Cerebellar cortex (tissue), 1 donor: ENCODE measurements at places on chromosomes 16 and 17.

DNA sequence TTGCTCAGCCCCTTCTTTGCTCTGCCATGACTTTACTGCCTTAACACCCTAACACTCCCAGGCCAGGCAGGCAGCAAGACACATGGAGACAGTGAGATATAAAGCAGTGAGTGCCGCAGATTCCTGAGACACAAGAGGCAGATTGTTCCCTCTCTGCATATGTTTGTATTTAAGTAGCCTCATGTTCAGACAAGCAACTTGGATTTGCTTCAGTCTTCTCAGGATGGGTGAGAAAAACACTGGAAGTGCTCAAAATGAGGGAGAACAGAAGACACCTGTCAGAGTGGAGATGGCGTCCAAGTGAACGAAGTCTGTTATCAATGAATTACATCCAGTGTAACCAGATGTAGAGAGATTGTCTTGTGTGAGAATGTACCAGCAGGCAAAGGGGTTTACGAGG, 86.8 kb downstream of the CES1 start:
- no peak for DNase-seq

DNA sequence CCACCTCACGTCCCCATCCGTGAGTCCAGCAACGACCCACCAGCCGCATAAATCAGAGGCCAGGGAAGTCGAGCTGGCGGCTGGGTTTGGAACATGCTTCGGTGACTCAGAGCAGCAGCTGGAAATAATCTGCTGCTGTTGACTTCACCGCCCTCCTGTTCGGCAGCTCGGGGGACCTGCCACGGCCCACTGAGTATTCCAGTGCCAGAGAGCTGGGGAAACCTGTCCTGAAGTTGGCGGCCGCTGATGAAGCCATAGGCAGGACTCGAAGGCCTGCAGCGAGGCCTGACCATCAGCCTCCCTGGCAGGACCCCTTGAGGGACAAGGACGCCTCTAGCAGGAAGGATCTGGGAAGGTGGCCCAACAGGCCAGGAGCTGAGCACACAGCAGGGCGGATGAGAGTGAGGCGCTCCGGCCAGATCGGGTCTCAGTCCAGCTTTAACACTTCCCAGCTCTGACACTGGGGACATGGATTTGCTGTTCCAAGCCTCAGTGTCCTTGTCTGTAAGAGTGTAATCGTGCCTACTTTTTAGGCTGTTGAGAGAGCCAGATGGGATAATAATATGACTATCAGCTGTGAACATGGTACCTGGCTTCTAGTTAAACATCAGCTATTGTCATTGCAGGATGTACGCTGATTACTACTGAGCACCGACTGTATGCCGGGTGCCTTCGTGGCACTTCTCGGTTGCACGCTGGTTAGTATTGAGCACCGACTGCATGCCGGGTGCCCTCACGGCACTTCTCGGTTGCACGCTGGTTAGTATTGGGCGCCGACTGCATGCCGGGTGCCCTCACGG, 50.4 kb upstream of the CIBAR2 start:
- peak; percentile 63 for DNase-seq

- no peak for DNase-seq
Measured at GRCh38 chr16:2786061-2786825, 1.1 kb downstream of the PRSS33 start.

GRCh38 chr16:11405331-11406176, 60.3 kb downstream of the RMI2 start:
- no peak for DNase-seq
